NCI-H2081 (cell line): ENCODE measurements at places on chromosomes 7 and 10.

DNA sequence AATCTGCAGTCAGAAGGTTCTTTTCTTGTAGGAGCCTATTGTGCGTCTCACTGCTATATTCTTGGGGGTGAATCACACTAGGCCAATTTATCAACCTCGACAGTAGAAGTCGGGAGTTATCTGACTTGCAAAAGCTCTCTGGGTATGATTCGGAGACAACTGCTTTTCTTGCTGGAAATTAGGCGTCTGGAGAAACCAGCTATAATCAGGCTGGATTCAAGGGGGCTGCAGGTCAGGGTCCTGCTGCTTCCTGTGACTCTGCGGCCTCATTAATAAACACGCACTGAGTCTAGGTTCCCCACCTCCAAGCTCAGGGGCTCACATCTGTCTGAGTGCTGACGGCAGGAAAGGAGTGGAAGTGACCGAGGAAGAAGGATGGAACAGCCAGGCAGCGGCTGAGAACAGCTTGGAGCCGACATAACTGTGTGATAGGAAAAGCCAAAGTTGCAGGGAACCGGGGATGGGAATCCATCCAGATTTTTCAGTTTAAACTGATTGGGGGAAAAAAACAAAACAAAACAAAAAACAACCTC is 184.6 kb downstream of the FANK1 start:
- no peak for DNase-seq

GRCh38 chr7:12028508-12028907 is 182.6 kb upstream of the TMEM106B start:
- no peak for DNase-seq

GRCh38 chr7:36962367-36962766 is 238.1 kb upstream of the AOAH start:
- no peak for DNase-seq

DNA sequence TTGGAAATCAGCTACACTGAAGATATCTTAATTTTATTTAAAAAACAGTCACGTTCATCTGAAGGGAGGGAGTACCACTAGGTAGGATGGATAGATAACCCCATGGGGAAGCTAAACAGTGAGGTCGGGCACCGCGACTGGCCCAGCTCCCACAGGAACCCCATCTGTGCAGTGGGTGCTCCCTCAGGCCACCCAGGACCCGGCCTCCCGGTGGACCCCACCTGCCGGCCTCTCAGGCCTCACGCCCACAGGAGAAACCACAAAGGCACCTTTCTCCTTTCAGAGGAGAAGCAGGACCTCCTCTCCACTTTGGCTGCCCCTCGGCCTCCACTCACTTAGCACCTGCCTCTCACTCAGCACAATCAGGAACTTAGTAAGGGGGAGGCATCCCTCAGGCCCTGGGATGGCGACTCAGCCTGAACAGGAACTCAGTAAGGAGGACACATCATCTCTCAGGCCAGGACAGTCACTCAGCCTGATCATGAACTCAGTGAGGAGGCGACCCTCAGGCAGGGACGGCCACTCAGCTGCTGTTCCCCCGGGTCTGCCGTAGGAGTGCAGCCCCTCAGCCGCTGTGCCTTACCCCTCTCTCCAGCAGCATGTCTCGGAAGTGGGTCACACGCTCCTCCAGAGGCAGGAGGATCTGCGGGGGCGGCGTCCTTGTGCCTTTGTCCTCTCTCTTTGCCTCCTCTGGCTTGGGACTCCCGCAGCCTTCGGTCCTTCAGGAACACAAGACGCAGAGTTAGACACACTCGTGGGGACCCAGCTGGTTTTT is 195.1 kb downstream of the TCERG1L start:
- no peak for DNase-seq

- no peak for DNase-seq
These were observed 39.3 kb downstream of the INSYN2A start for GRCh38 chr10:127157089-127157488.

DNA sequence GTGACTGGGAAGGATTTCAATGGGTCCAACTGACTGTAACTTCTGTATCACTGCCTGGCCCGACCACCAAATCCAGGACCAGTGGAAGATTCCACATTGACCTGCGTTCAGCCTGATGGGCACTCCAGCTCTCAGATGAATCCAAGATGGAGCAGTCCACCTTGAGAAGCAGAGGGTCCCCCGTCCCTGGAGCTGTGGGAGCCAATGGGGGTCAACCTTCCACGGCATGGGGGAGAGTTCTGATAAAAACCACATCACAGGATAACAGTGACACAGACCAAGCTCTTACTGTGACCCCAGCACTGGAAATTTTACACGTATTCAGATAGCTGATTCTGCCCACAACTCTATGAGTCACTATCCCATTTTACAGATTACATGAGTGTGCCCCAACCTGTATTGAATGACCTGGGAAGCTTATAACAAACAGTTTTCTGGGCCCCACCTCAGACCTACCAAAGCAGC is 11.2 kb downstream of the ZCCHC24 start:
- DNase-seq, result no peak

GRCh38 chr10:70982443-70982842 is 94.1 kb upstream of the PCBD1 start:
- no peak for DNase-seq

- DNase-seq, result peak; percentile 20
These were observed 106.4 kb downstream of the CAMK1D start for GRCh38 chr10:12455766-12456165.

DNA sequence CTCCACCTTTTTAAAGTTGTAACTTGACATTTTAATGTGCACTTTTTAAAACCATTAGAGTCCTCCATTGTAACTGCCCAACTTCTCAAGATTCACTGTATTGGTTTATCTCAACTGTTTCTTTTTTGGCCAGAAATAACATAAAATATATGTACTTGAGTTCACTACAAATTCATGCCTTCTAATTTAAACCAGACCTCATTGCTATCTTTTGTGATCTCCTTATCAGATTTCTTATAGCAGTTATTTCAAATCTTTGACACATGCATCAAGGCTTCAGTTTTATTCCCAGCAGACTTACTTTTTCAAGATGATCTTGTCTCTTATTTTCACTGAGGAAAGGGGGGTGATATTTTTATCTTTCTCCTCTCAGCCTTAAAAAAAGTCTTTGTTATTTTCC is 154.3 kb downstream of the PHF14 start:
- DNase-seq, result no peak

DNA sequence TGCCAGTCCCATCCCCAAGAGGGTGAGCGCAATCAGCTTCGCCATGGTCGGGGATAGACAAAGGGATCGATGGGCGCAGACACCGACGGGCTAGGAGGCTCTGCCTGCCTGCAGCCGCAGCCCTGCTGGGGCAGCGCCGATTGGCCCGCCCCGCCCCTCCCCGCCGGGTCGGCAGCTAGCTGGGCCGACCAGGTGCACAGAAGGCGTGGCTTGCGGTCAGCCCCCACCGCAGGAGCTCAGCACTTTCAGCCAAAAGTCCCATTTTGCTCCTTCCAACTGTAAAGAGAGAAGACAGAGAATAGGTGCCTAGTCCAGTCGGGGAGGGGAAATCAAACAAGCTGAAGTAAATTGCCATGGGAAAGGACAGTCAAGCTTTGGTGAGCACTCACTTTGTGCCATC is at the start of gene PON1:
Gene PON1 (minus strand): TSS at position 102 of the 400 bp plus-strand sequence. CDS start 57 bp downstream, at position 45.
- peak; percentile 37 for DNase-seq

DNA sequence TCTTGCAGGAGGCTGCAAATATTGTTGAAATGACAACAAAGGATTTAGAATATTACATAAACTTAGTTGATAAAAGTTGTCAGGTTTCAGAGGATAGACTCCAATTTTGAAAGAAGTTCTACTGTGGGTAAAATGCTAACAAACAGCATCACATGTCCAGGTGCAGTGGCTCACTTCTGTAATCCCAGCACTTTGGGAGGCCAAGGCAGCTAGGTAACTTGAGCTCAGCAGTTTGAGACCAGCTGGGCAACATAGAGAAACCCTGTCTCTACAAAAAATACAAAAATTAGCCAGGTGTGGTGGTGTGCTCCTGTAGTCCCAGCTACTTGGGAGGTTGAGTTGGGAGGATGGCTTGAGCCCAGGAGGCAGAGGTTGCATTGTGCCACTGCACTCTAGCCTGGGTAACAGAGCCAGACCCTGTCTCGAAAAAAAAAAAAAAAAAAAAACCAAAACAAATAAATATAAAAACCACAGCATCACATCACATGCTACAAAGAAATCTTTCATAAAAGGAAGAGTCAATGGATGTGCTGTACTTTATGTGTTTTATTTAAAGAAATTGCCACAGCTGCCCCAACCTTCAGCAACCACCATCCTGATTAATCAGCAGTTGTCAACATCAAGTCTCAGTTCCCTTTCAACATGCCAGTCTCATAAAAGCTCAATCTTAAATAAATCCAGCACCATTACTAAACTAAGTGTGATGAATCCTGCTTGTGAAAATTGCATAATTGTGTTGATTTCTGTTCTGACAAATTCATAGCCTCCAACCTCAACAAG is 83.2 kb upstream of the MBL2 start:
- DNase-seq, result no peak

DNA sequence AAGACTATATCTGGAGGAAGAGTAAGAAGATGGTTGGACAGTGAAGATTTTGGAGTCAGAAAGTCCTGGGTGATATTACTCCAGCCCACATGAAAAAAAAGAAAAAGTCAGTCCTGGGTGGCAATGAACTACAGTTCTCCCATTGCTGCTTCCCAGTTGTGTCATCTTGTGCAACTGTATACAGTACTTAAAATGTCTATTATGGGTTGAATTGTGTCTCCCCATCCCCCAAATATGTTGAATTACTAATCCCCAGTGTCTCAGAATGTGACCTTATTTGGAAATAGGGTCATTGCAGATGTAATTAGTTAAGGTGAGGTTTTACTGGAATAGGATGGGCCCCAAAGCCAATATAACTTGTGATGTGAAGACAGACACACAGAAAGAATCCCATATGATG is 15.6 kb downstream of the SEC23IP start:
- DNase-seq, result no peak

DNA sequence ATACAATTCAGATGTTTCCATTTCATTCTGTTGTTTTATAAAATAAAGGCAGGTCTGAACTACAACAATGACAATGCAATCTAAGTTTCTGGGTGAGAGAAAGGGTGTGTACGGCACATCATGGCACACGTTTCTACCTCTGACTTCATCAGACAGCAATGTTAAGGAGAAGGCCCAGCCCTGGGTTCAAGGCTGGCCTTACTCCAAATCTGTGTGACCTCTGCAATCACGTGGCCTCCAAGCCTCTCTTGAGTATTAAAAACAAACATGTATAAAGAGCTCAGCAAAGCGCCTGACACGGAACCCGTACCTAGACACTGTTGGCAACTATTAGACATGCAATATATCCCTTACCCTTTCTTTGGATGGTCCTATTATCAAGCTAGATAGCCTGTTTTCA is 114.1 kb downstream of the LARP4B start:
- DNase-seq, result no peak

GRCh38 chr7:148611692-148612091 is 21.1 kb downstream of the C7orf33 start:
- no peak for DNase-seq

DNA sequence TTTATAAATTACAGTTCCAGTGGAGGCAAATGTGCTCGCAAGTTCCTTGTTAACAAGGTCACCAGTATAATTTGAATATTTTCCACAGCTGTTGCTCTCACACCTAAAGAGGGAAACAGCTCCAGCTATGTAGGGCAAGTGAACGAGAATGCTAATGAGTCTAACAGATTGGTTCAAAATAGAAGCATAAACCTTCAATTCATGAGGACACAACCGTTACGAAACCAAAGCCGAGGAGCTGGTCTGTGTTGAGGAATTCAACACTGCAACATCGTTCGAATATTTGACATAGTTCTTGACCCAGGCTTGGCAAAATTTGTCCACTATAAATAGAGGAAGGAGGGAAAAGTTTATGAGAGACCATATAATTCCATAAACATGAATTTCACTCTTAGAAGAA is 161.3 kb downstream of the KLF6 start:
- DNase-seq, result no peak

- DNase-seq, result no peak
These were observed 6.2 kb upstream of the TPST1 start for GRCh38 chr7:66198956-66199355.

DNA sequence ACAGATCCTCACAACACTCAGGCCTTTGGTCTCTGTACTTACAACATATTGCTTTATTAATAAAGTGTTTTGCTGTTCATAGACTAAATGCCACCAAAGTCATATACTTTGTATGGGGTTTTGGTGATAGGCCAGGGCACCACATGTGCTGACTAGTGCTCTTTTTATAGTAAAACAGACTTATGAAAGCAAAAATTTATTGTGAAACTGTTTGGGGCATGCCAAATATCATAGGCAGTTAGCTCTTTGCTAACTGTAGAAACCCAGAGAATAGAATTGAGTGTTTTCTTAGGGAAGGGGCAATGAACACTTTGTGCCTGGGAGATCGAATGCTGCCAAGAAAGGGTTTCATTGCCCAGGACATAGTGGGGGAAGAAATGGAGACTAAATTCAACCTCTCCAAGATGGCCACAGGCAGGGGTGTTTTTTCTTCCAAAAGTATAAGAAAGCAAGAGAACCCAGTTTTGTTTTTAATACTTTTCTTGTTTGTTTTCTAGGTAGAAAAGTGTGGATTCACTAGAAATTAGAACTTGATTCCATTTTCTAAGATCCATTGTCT is 142.7 kb downstream of the TRIL start:
- no peak for DNase-seq

DNA sequence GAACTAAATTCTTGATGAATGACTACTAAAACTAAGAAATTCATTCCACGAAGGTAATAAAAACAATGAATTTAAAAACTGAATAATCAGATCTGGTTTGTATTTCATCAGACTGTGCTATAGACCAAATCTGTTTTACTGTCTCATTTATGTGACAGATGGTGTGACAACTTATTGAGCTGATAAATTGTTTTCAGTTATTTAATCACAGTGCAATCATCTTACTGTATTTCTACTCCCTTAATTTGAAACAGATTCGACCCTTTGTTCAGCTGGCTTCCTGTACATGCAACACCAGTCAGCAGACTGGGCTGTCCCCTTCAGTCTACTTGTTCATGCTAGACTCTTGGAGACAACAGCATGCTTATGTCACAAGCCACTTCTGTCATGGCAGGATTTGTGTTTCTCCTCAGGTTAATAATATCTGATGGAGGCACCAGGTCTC is 150.9 kb downstream of the MBL2 start:
- DNase-seq, result no peak

DNA sequence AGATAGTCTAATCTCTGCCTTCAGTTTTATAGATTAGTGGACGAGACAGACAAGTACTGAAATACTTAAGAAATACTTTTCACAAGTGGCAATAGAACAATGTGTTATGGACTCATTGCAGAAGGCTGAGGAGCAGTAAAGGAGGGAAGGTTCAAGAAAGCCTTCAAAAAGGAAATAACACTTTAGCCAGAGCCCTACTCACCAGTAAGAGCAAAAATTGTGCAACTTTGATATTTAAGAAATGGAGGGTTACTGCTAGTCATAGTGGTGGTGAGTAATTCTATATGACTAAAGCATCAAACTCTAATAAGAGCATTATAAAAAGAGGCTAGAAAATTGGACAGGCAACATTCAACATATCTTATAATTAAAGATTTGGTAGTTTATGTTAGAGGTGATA is 28.8 kb downstream of the PTPN12 start:
- DNase-seq, result no peak

DNA sequence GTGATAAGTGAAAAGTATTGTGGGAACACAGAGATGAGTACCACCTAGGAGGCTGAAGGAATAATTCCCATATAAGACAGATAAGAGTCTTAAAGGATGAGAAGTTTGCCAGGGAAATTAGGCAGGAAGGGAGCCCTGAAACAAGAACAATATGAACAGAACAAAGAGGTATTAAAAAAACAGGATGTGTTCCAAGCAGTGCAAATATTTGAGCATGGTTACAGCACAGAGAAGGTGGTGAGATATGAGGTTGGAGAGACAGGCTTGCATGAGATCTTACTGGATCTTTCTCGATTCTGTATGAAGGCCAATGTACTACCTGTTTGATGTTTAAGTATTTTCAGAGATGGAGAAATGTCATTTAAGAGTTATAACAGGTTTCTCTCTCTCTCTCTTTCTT is 20.3 kb downstream of the TAC1 start:
- no peak for DNase-seq
